ENCODE measurements at places on chromosomes 4 and X.

GRCh38 chr4:11914406-11914805, 485.7 kb upstream of the HS3ST1 start:
- DNase-seq: no peak

DNA sequence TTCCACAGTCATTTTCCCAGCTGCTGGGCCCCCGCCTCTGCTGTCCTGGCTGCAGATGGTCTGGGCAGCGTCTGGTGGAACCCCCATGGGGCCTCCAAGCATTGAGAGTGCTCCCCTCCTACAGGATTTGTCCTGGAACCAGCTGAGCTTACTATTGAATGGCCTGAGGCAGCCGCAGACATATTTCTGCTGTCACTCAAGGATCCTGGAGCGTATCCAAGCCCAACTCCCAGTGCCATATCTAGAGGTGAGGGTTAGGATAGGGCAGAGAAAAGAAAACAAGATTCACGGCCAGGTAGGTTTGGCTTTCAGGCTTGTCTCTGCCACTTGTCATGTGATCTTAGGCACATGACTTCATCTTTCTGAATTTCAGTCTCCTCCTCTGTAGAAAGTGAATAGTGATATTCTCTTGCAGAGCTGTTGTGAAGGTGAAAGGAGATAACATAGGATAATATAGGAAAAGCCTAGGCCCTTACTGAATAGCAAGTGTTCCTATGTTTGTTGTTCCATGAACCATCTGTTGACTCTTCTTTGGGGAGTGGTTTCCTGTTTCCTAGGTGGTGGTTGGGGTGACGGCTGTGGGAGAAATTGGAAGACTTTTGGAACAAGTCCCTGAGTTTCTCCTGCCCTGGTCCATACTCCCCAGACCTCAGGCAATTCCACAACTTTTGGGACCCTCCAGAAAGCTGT, 52.3 kb downstream of the SEPSECS start:
- no peak for DNase-seq

GRCh38 chr4:119666653-119667091, 38.1 kb upstream of the PDE5A start:
- no peak for DNase-seq

- no peak for DNase-seq
These were observed 30.8 kb downstream of the GPM6B start for GRCh38 chrX:13786048-13786447.

DNA sequence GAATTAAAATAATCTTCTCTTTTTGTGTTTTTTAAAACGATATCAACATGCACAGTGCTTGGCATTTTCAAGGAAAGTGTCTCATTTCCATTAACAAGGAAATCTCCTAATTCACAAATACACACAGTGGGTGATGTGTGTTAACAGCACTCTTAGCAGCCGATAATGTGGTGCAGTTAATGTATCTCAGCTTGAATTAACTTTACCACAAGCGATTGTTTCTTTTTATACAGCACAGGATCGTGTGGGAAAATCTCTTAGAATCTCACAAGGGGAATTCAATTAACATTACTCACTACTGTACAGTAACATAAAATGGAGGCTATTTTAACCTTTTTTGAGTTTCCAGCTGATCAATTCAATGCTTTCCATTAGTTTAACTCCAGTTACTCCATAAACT, 1841.9 kb downstream of the STIM2 start:
- no peak for DNase-seq

DNA sequence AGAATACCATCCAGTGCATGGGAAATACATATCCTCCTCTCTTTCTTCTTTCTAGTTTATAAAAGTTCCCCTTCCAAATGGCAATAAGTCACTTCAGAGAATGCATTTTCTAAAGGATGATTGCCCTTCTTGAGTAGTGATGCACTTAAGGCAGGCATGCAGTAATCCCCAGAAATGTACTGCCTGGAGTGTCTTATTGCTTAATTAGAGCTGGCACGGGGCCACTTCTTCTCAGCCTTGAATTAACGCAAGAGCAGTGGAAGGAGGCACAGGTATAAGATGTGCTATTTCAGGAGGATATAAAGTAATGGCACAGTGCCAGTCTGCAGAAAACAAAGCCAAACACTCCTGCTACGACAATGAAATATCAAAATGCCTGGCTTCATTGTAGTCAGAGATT, 371.4 kb upstream of the FAM241A start:
- no peak for DNase-seq

DNA sequence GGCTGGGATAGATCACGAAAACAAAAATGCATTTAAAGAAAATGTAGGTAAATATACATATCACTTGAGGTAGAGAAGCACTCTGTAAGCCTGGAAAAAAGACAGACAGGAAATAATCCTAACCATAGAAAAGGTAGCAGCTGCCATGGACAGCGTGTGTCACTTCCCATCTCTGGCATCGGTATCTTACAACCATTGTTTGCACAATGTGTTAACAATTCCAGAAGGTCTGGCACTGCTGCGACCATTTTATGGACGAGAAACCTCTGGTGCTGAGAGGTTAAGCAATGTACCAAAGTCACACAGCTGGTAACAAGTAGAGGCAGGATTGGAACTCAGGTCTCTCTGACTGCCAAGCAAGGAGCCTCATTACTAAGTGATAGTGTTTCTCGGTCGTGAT, 1.7 kb upstream of the MTNR1A start:
- no peak for DNase-seq

DNA sequence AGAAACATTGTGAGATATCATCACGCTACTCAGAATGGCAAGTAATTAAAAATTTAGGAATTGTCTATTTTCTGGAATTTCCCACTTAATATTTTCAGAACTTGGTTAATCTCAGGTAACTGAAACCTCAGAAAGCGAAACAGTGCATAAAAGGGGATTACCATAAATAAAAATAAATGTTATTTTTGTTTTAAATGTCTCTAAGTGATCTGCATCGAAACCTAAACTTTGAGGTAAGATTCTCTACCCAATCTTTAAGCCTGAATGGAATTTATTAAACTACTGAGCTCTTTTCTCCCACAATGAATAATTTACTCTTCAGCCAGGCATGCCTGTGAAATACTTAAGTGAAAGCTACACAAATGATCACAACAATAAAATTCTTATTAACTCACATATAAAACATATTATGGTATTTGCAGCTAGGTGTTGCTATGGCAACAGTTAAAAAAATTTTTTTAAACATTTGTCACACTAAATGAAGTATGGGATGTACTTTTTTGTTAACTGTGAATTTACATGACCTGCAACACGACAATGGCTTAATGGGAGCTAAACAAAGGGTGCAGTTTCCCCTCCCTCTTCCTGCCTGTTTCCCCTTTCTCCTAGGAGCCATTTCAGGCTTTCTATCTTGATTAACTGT, 220.2 kb upstream of the PRPS2 start:
- no peak for DNase-seq

- no peak for DNase-seq
These were observed 105.0 kb downstream of the NDST3 start for GRCh38 chr4:118139241-118139640.

DNA sequence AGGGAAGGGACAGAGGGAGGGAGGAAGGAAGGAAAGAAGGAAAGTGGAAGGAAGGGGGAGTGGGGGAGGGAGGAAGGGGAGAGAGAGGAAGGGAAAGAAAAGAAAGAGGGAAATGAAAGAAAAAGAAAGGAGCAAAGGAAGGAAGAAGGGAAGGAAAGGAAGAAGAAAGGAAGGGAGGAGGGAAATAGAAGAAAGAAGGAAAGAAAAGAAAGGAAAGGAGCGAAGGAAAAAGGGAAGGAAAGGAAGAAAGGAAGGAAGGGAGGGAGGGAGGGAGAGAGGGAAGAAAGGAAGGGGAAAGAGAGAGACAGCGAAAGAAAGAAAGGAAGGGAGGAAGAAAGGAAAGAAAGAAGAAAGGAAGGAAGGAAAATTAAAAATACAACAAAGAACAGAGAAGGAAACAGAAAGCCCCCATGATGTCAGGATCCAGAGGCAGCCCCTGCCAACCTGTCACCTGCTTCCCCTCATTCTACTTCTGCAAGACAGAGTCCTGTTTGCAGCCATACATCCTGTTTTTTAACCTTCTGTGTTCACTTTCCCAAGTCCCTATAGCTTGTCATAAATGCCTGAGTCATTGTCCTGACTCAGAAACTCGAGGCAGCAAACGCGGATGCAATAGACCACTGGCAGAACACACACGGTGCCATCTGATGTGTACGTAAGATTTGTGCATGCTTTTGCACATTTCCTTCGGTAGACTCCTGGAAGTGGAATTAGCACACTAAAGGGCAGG, 77.0 kb upstream of the C4orf50 start:
- DNase-seq: no peak

Data from HFF-Myc (cell line).